Nephron progenitor cell (in vitro differentiated cells): ENCODE measurements at places on chromosomes 5 and 9.

- DNase-seq: no peak
Measured at GRCh38 chr9:18866121-18866831, 166.7 kb downstream of the SAXO1 start.

DNA sequence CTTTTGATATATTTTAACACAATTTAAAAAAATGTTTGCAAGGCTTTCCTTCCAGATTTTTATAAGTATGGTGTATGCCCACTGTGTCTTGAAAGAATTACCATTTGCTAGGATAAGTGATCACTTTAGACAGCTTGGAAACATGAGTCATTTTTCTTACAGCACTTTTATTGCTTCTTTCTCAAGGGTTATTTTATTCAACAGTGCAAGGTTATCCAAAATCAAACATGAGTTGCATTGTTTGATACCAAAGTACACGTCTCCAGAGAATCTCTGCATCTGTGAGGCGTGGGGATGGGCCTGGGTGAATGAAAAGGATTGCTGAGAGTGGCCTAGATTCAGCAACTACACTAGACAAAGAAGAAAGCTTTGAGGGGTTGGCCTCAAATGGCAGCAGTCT lies 329.6 kb downstream of the ADAMTS6 start:
- DNase-seq: no peak

- DNase-seq: no peak
Measured at GRCh38 chr9:79652598-79652997, 80.8 kb downstream of the TLE4 start.

- DNase-seq: no peak
Measured at GRCh38 chr5:146527785-146528184, 11.8 kb upstream of the GPR151 start.

- DNase-seq: no peak
Measured at GRCh38 chr5:23385036-23385435, 122.4 kb upstream of the PRDM9 start.

GRCh38 chr5:79120221-79120620 lies 8.6 kb downstream of the BHMT start:
- no peak for DNase-seq

DNA sequence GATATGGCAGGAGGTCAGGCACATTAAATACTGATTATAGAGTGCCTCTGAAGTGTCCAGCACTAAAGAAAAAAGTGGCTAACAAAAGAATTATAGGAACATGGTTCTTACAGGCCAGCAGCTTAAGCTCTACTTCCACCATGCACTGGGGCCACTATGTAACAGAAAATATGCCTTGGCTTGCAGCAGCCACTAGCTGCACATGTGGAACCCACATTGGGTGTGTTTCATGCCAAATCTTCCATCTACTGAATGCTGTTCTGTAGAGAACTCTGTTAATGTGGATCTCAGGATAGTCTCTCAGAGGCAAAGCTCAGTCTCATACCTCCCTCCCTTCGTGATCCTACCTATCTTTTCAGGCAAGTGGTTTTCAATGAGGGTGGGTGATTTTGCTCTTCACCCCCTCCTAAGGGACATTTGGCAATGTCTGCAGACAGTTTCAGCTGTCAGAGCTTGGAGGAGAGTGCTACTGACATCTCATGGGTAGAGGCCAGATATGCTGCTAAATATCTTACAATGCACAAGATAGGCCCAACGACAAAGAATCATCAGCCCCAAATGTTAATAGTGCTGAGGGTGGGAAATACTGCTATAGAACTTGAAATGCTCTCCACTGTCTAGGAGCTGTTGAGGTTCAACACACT lies 218.9 kb downstream of the TARS1 start:
- DNase-seq: no peak

DNA sequence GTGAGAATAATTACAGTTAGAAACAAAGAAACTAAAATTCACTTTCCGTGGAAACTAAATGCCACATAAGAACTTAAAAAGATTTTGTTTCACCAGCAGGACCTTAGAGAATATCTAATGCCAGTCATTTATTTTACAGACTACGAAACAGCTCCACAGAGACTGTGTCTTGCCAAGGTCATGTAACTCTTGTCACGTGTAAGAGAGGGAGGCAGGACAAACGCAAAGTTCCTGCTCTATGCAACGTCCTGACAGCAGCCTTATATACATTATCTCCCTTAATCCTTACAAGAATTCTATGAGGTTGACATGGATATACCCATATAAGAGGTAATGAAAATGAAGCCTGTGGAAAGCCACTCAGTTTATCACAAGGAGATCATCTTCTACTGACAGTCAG lies 39.4 kb downstream of the CTNNAL1 start:
- DNase-seq: no peak

DNA sequence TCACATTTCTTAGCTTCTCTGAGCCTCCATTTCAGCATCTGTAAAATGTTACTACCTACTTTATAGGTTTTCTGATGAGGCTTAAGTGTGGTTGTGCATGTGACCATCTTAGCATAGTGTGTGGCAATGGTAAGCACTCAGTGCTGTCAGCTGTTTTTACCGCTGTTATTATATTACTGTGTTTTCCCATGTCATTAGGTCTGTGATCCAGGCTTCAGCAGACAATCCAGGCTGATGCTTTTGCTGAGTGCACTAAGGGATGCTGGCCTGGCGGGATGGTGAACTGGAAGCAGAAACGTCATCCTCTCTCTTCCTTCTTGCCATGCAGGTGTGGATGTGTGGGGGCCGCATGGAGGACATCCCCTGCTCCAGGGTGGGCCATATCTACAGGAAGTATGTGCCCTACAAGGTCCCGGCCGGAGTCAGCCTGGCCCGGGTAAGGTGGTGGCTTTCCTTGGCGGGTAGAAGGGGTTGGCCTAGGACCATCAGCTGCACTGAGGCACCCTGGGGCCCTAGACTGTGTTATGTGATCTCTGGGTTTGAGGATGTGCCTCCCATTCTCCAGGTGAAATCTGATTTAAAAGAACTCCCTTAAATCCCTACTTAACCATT lies 41.9 kb upstream of the SAP30L start:
- no peak for DNase-seq

GRCh38 chr9:124325816-124326215 lies 68.1 kb downstream of the NEK6 start:
- no peak for DNase-seq

GRCh38 chr5:98961665-98962344 lies 33.0 kb upstream of the CHD1 start:
- no peak for DNase-seq

- DNase-seq: no peak
Measured at GRCh38 chr9:82406456-82407085, 418.0 kb downstream of the SPATA31D1 start.

DNA sequence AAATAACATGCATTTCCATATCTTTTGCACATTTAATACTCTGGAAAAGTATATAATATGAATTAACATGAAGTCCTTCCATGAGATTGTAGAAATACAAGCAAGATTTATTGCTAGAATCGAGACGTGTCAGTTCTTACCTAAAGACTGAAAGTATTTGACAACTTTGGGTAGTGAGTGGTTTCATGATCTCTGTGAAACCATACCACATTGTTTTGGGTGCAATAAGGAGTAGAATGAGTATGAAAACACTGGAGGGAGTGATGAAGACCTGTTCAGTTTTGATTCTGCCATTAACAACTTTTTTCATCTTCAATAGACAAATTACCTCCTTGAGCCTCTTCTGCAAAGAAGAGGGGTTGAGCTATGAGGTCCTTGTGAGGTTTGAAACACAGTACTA lies 133.7 kb downstream of the NUDT12 start:
- no peak for DNase-seq

DNA sequence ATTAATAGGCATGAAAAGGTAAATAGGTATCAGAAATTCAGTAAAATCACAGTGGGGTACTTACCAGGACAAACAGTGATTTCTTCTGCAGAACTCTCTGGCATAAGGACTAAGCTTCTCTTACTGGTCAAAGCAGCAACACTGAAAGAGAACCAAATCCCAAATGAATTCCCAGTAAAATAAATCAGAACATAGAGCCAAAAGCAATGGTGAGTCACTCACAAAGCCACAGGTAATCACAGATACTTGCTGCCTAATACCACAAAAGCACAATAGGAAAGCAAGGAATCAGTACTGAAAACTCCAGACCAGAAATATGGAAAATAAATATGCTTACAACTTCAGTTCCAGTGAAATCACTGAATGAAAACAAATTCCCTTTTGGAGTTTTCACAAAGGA lies 50.7 kb downstream of the UIMC1 start:
- DNase-seq: no peak

DNA sequence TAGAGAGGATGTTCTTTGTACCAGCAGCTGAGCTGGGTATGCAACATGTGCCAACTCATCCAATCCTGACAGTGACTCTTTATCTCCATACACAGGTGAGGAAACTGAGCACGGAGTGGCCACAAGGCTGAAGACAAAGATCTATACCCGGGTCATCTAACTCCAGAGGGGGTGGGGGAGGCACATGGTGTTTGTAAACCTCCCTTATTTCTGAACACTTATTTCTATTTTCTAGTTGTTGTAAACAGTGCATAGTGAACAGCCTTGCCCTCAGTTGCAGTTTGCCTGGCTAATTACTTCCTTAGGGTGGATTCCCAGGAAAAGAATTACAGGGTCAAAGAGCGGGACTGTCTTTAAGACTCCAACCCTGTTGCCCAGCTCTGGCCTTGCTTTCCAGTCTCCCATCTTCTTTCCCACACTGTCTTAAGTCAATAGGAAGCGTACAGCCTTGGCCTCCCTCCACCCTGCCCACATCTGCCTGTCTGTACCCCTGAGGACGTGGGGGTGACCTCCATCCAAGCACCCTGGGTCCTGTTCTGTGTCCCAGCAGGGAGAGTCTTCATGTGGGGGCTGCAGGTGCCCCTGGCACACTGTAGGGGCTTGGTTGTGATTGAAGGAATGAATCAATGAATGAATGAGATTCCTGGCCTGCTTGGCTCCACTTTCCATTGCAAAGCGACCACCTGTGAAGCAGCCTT lies 13.2 kb upstream of the FIBCD1 start:
- no peak for DNase-seq

GRCh38 chr5:132054031-132054696 lies 6.3 kb upstream of the IL3 start:
- DNase-seq: no peak

DNA sequence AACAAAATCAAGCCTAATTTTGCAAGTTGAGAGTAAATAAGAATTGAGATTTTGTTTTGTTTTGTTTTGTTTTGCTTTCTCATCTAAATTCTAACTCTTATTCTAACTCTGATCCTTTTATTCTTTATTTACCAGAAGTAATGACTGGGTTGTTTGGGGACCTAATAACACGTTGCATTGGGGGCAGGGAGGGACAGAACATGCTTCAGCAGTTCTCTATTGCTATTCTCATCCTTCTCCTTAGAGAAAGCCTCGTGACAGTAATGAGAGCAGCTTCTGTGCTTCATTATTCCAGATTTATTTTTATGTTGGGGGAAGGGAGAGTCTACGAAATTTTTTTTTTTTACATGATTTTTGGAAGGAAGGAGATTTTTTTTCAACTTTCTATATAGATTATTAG lies 21.1 kb downstream of the CPEB4 start:
- no peak for DNase-seq

GRCh38 chr9:96158147-96158546 lies 143.8 kb downstream of the HSD17B3 start:
- DNase-seq: no peak

DNA sequence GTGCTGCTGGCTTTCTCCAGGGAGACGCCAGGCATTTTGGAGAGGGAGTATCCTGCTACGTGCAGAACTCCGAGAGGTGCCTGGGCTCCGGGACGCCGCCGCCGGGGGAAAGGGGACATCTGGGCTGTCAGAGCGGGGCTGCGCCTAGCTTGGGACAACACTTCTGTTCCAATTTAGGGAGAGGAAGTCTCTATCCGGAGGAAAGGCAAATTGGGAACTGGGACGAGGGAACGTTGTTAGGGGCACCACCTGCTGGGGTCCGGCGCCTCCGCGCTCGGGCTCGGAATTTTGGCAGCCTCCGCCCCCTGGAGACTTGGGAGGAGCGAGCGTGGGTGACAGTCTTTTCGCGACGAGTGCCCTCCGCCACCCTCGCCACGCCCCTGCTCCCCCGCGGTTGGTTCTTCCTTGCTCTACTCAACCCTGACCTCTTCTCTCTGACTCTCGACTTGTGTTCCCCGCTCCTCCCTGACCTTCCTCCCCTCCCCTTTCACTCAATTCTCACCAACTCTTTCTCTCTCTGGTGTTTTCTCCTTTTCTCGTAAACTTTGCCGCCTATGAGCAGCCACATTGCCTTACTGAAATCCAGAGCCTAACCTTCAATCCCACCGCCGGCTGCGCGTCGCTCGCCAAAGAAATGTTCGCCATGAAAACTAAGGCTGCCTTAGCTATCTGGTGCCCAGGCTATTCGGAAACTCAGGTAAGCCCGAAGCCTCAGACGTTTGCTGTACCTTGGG lies 1.6 kb downstream of the TSLP start:
- peak; percentile 84 for DNase-seq

- no peak for DNase-seq
Measured at GRCh38 chr9:94705162-94705702, 21.3 kb upstream of the AOPEP start.
